IMR-90 (cell line): ENCODE measurements at places on chromosomes 1 and 21.

DNA sequence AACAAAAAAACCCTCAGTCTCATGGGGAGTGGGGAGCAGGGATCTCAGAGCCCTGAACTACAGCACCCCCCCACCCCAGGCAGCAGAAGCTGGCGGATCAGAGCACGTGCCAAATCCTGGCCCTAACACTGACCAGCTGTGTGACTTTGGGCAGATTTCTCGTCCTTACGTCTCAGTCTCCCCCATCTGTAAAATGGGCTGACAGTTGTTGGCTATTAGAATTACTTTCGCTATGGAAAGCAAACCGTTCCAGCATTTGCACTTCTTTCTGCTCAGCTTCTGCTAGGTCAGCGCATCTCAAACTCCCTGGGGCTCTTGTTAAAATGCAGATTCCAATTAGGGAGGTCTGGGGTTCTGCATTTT is 15.5 kb downstream of the TNFRSF8 start:
- no peak for DNase-seq

GRCh38 chr1:161994175-161994668 is 29.4 kb downstream of the OLFML2B start:
- DNase-seq, result peak; percentile 49

DNA sequence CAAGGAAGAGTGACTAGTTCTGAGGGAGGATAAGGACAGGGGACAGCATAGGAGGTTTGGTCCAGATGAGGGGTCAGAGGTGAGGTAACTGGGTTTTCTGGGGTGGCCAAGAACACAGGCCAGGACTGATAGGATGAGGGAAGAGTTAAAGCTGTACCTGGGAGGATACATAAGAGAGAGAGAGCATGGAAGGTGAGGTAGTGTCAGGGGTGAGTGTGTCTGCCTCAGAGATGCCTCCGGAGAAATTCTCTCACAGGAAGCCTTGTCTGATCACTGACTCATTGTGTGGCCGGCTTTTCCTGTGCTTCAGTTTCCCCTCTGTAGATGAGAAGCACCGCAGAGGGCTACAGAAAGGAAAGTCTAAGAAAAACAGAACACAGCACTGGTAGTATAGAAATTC is 40.2 kb downstream of the FASLG start:
- peak; percentile 65 for DNase-seq

DNA sequence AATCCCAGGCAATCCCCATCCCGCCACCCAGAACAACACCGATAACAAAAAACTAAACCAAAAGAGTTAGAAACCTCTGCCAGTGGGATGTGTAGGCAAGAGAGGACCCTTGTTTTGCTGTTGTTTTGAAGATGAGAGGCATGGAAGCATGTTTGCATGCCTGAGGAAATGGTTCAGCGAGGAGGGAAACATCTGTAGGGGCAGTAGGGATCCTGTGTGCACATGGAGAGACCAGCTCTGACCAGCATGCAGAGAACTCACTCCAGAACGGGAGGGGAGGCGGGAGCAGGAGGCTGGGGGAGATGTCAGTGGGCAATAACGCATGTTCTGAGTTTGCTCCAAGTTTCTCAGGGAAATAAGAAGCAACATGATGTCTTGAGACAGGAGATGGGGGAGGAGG is 5.3 kb downstream of the CLDN14 start:
- DNase-seq, result no peak

GRCh38 chr1:64231654-64232053 is 28.2 kb downstream of the UBE2U start:
- no peak for DNase-seq
